Cerebellar cortex (tissue), 1 donor: ENCODE measurements at places on chromosomes 4 and X.

GRCh38 chr4:23371533-23371932 lies 518.3 kb downstream of the PPARGC1A start:
- DNase-seq = no peak

- DNase-seq = no peak
Observed at GRCh38 chr4:158211222-158211621, 936 bp downstream of the TMEM144 start.

- DNase-seq = no peak
Observed at GRCh38 chrX:51406688-51407519, 74.3 kb downstream of the NUDT10 start.

- no peak for DNase-seq
Observed at GRCh38 chrX:100973411-100973810, 3.9 kb downstream of the ARL13A start.

- DNase-seq = peak; percentile 90
Observed at GRCh38 chr4:1666391-1666790, 17.7 kb downstream of the FAM53A start.
